ENCODE measurements at places on chromosomes 11 and 22.

DNA sequence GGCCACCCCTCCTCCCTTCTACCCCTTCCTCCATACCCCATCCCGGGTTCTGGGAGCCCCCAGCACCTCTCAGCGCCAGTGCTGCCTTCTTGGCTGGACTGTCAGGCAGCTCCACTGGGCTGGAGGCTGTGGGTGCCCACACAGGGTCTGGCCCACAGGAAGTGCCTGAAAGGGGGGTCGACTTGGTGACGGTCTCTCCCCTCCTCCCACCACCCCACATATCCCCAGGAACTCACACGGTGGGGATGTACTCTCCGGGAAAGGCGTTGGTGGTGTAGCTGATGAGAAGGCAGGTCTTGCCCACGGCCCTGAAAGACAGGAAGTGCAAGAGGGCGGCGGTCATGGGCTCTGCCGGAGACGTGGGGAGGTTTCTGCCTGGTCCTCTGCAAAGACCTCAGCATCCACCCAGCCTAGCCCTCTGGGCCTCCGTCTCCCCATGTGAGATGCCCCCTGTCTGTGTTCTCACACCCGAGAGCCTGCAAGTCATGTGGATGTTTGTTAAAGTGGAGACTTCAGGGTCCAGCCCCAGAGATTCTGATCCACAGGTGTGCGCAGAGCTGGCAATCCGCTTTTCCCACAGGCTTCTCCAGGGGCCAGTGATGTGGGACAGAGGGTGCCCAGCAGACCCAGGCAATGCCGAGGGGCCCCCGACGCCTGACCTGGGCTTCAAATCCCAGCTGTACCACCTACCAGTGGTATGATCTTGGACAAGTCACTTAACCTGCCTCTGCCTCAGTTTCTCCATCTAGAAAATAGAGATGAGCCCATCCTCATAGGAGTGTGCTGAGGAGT is 2.5 kb downstream of the RAC2 start:
- no peaks in the 10 kb centered on the region for H3K27me3 ChIP-seq
- peaks cover 60% of the 10 kb centered on the region for H3K4me1 ChIP-seq
- peak overlapping the region; percentile 98 for H3K4me3 ChIP-seq
- H3K36me3 ChIP-seq: peaks cover 75% of the 10 kb centered on the region
- H3K27ac ChIP-seq: peak overlapping the region; percentile 97
- peak; percentile 83 for DNase-seq

DNA sequence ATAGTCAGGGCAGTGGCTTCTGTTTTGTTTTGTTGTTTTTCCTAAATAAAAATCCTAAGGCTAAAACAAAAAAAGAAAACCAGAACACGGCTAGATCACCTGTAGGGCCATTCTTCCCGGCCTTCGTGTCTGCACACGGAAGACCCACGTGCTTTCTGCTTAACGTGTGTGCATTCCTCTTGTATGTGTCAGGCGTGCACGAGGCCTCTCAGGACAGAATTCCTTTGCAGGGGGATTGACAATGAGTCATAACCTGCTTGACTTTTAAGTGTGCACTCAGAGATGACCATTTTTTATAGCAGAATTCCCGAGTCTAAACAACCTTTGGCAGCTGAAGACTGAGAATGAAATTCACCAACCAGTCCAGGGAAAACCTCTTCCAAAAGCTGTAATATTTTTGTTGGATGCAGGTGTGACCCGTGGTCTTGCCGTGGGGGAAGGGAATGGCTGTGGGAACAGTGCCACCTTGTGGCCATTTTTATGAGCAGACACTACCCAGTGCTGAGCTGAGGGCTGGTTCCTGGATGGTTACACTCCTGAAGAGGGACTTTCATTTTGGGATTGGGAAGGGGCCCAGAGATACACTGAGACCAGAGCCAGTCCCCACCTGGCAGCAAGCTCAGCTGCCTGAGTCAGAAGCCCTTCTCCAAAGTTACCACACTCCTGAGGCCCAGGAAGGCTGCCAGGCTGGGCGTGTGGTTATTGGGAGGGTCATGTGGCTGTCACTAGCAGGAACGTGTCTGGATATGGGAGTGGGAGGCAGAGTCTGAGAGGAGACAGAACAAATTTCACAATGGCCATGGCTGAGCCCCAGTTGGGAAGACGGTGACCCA is 35.7 kb upstream of the DKK3 start:
- H3K36me3 ChIP-seq: no peaks in the 10 kb centered on the region
- H3K27me3 ChIP-seq: peaks cover 2% of the 10 kb centered on the region
- H3K27ac ChIP-seq: no peak overlapping the region
- peaks cover 4% of the 10 kb centered on the region for H3K4me1 ChIP-seq

GRCh38 chr11:102157219-102157618 is 47.0 kb downstream of the YAP1 start:
- H3K27me3 ChIP-seq: peaks cover 1% of the 10 kb centered on the region
- H3K36me3 ChIP-seq: no peaks in the 10 kb centered on the region
- H3K4me1 ChIP-seq: no peaks in the 10 kb centered on the region
- no peak overlapping the region for H3K27ac ChIP-seq
- no peak overlapping the region for H3K4me3 ChIP-seq

DNA sequence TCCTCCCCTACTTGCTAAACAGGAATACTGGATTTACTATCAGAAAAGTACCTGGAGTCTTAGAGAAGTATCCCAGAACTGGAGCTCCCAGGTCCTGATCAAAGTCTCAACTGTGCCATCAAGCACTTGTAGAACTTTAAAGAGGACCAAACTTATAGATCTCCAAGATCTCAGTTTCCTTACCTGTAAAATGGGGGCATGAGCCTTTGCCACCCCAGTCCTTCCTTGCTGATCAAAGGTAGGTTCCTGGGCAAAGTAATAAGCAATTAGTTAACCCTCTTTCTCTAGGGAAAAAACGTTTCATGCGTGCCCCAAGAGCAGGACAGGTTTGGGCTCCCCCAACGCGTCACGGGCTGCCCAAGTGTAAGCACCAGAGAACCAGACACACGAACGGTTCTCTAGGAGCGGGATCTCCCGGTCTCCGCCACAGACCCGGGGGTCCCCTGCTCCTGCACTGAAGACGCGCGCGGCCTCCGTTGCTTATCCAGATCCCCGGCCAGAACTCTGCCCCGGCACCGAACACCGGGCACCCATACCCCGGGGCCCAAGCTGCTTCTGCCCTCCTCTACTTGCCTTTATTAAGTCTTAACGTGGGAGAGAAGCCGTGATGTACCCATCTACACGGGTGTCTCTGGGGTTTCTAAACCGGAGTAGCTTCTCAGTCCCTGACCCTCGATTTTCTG is 505 bp downstream of the ZNF214 start:
- no peak overlapping the region for H3K27ac ChIP-seq
- peak overlapping the region; percentile 7 for H3K4me3 ChIP-seq
- peaks cover 26% of the 10 kb centered on the region for H3K27me3 ChIP-seq
- H3K4me1 ChIP-seq: no peaks in the 10 kb centered on the region
- H3K36me3 ChIP-seq: no peaks in the 10 kb centered on the region

GRCh38 chr22:43860831-43861230 is 1.5 kb downstream of the SULT4A1 start:
- no peaks in the 10 kb centered on the region for H3K36me3 ChIP-seq
- no peak overlapping the region for H3K4me3 ChIP-seq
- H3K27me3 ChIP-seq: peaks cover 41% of the 10 kb centered on the region
- peaks cover 4% of the 10 kb centered on the region for H3K4me1 ChIP-seq
- no peak overlapping the region for H3K27ac ChIP-seq
- DNase-seq: no peak

- H3K4me1 ChIP-seq: no peaks in the 10 kb centered on the region
- no peaks in the 10 kb centered on the region for H3K27me3 ChIP-seq
- no peaks in the 10 kb centered on the region for H3K36me3 ChIP-seq
- no peak overlapping the region for H3K4me3 ChIP-seq
- DNase-seq: no peak
- no peak overlapping the region for H3K27ac ChIP-seq
Measured at GRCh38 chr11:108985236-108985944, 320.5 kb downstream of the DDX10 start.

DNA sequence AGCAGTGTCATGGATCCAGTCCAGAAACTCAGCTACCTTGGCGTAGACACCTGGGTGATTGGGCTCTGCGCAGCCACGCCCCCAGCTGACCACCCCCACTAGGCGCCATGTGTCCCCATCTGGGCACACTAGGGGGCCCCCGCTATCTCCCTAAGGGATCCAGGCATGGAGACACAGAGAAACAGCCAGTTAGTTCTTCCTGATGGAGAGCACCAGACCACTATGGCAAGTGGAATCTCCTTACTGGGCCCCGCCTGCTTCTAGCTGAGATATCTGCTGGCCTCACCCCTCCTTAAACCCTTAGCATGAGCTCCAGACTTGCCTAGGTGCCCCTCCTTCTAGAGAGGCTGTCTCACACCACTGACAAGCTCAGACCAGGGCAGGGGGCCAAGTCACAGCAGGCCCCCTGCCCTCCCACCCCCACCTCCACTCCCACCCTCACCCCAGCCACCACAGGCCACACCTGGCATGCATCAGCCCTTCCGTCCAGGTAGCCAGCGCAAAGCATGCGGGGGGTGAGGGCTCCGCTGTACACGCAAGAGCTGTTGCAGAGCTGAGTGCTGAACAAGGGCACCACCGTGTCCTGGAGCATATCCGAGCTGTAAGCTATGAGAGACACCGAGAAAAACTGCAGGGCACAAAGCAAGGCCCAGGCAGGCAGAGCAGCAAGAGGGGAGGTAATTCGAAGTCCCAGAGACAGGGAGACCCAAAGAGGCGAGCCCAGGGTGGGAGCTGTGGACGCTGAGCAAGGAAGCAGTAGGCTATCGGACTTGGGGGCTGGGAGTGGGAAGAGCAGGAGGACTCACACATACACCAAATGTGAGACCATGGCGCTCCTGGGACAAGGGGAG is 16.1 kb downstream of the TMPRSS5 start:
- no peaks in the 10 kb centered on the region for H3K27me3 ChIP-seq
- H3K36me3 ChIP-seq: no peaks in the 10 kb centered on the region
- H3K4me3 ChIP-seq: no peak overlapping the region
- no peak for DNase-seq
- no peaks in the 10 kb centered on the region for H3K4me1 ChIP-seq

DNA sequence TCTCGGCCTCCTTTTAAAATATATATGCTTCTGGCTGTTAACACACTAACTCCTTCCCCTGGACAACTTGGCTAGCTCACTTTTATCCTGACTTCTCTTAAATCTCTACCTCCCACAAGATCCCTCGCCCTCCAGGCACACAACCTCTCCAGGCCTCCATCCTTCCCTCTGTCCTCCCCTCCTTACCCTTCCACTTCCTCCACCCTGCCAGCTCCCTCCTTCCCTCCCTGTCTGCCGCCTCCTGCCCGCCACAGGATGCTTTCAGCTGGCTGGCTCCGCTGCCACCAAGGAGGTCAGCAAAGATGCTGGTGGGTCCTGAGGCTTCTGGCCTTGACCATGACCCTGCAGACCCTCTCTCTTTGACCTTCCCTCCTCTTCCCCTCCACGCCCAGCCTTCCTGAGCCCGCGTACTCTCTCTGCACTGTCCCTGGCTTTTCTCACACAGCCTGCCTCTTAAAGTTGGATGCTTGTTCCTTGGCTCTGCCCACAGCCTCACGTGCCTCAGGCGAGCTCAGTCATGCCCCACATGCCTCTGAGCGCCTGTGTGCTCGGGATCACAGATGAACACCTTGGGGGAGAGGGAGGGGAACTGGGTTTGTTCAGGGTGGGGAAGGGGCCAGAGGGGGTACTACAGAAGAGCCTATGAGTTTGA is 6.7 kb downstream of the NFAM1 start:
- DNase-seq: no peak
- H3K4me1 ChIP-seq: peaks cover 2% of the 10 kb centered on the region
- H3K36me3 ChIP-seq: no peaks in the 10 kb centered on the region
- H3K27me3 ChIP-seq: peaks cover under 1% of the 10 kb centered on the region

DNA sequence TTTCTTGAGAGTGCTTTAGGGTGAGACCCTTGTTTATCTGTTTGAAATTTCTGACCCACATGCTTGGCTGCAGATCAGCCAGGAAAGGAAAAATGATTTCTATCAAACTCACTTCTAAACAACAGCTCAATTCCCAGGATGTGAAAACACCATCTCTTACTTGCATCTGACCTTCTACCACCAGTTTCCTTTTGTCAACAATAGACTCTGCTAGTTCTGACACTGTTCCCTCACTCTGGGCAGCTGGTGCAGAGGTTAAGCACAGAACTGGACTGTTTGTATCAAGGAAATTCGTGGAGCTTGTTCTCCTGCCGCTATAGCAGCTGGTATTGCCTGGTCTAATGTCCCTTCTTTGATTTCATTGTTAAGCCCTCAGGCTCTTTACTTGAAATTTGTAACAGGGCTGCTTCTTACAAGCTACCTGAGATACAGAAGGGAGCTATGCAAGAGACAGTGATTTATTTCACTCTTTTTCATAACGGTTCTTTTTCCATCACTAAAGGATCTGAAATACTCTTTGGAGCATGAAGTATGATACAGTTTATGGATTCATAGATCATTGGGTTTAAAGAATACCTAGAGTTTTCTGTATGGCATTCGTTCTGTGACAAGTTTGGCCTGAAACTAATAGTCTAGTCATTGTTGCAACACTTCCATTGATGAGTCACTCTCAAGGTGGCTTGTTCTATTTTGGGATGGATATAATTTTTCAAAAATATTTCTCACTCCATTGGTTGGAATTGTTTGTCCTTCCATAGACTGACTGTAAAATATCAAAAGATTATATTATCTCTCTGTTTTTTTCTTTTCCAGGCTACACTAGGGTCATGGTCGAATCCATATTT is 178.2 kb upstream of the ZC3H12C start:
- no peak for DNase-seq
- no peak overlapping the region for H3K27ac ChIP-seq
- H3K4me1 ChIP-seq: no peaks in the 10 kb centered on the region
- H3K4me3 ChIP-seq: no peak overlapping the region

GRCh38 chr11:84549217-84549616 is 1077.9 kb downstream of the DLG2 start:
- H3K36me3 ChIP-seq: no peaks in the 10 kb centered on the region
- no peaks in the 10 kb centered on the region for H3K27me3 ChIP-seq

DNA sequence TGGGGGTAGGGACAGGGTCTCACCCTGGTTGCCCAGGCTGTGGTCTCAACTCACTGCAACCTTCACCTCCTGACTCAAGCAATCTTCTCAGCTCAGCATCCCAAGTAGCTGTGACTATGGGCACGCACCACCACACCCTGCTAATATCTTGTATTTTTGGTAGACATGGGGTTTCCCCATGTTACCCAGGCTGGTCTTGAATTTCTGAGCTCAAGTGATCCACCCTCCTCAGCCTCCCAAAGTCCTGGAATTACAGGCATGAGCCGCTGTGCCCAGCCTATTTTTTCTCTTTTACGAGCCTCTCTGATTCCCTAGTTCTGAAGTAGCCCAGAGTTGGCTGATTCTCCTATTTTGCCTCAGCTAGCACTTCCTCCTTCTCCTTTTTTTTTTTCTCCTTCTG is 83.6 kb downstream of the ZNF280B start:
- no peaks in the 10 kb centered on the region for H3K36me3 ChIP-seq
- H3K27me3 ChIP-seq: peaks cover 11% of the 10 kb centered on the region
- no peak overlapping the region for H3K27ac ChIP-seq
- no peak overlapping the region for H3K4me3 ChIP-seq
- DNase-seq: no peak

DNA sequence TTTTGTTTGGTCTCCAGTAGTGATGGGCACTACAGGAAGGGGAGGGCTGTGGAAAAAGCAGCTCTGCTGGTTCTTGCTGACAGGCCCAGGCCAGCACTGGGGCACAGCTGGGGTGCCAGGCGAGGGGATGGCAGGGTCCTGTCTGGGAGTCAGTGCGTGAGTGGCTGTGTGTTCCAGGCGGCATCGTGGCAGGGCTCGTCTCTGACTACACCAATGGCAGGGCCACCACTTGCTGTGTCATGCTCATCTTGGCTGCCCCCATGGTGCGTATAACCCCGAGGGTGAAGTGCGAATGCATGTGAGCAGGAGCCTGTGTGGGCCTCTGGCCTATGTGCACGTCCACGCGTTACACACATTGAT is 20.9 kb downstream of the SLC37A2 start:
- no peak overlapping the region for H3K27ac ChIP-seq
- H3K36me3 ChIP-seq: no peaks in the 10 kb centered on the region
- H3K27me3 ChIP-seq: no peaks in the 10 kb centered on the region
- H3K4me3 ChIP-seq: no peak overlapping the region
- no peaks in the 10 kb centered on the region for H3K4me1 ChIP-seq
- DNase-seq: no peak

All from activated CD8-positive, alpha-beta T cell treated with anti-CD3 and anti-CD28 coated beads for 36 hours (primary cell).